ENCODE measurements at places on chromosomes 1 and 21.

- DNase-seq, result no peak
Measured at GRCh38 chr1:168261390-168261789, 19.3 kb upstream of the TBX19 start.

GRCh38 chr1:235597867-235598553, 51.6 kb downstream of the GNG4 start:
- no peak for DNase-seq

DNA sequence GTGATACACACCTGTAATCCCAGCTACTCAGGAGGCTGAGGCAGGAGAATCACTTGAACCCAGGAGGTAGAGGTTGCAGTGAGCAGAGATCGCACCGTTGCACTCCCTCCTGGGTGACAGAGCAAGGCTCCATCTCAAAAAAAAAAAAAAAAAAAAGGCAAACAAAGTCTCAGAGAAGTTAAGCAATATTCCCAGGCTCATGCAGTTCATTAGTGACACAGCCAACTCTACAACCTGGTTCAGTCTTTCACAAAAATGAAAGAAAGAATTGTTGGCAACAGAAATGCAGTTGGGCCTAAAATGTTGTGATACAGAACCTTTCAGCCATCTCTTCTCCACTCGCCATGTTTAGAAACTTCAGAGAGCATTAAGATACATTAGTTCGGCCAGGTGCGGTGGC, 242.1 kb downstream of the LTN1 start:
- no peak for DNase-seq

DNA sequence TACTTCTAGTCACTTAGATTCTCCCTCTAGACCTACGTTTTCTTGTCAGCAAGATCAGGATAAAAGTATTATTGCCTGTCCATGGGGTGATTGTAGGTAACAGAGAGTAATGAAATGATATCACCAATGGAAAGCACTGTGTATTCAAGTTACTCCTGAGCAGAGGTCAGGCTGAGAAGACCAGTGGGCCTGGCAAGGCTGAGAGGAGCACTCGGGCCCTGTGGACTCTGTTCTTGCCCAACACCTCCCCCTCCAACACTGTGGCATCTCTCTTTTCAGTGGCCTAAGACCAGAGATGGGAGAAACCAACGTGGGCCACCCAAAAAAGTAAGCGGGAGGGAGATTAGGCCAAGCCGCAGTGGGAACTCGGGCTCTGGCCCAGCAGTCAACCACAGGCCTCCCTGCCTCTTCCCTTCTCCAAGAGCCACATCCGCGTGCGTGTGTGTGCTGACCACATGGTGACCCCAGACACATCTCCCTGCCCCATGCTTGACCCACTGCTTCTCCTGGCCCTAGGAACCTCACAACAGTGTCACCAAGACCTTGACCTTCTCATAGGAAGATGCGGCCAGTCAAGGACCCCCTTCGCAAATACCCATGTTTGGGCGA, 12.3 kb downstream of the RORC start:
- DNase-seq, result no peak

DNA sequence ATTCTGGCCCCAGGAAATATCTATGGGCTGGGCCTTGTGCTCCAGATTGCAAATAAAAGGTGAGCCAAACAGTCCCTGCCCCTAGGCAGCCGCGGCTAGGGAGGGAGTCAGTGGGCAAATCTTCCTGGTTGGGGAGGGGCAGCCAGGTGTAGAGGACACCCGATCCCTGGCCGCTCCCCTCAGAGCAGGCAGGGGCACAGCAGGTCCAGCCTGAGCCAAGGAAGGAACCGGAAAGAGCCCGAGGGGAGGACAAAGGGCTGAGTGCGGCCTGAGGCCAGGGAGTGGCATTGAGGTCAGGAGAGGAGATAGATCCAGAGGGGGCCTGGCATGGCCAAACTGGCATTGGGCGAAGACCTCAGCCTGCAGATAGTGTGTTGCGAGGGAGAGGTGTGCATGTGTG, 36.6 kb upstream of the ARF1 start:
- no peak for DNase-seq

GRCh38 chr1:225426395-225427234, 1.2 kb downstream of the LBR start:
- DNase-seq, result peak; percentile 41

GRCh38 chr1:213376862-213377372, 325.9 kb downstream of the RPS6KC1 start:
- DNase-seq, result no peak

- no peak for DNase-seq
Measured at GRCh38 chr1:19606817-19607642, 37.1 kb upstream of the NBL1 start.

GRCh38 chr1:198079432-198079951, 77.3 kb upstream of the NEK7 start:
- DNase-seq, result no peak

GRCh38 chr1:68230484-68230802, 1.9 kb downstream of the WLS start:
- DNase-seq, result no peak

DNA sequence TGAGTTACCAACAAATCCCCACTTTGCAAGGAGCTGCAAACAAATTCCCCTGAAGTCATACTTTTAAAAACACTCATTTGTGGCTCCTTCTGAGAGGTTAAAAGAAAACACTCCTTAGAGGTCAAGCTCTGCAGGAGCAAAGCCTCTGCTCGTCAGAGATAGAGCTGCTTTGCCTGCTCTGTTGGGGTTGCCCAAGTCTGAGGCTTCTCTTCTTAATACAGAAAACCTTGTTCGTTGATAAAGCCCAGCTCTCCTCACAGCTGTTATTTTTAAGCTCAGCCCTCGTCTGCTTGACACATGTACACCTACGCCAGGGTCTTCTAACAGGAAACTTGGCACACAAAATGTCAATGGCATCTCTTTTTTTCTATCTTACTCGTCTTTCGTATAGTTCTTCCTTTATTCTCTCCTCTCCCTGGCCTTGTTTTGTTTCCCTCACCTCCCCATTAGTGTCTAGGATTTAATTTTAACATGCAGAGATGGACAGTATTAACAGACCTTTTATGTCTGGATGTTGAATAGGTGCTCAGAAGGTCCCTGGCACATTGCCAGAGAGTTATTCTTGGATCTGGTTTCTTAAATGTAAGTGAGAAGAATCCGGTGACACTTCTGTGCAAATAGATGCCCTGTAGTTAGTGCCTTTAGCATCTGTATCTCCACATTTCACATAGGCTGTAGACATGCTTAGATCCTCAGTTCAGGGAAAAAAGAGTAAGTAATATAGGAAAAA, 86.0 kb downstream of the LRRC53 start:
- no peak for DNase-seq

DNA sequence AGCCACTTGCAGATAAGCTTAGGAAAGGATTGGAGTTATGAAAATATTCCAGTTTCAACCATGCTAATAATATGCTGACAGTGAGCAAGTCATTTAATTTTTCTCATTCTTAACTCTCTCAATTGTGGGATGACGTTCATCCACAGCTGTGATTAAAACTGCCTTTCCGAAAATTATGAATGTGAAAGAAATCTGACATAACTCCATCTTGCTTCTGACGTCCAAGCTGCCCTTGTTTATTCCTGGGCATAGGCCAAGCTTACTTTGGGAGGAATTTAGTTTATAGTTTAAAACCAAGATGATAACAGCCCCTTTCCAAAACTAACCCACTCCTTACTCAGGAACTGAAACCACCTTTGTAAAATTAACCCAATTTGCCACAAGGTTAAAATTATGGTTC, 11.0 kb upstream of the RGS18 start:
- DNase-seq, result no peak

- no peak for DNase-seq
Measured at GRCh38 chr1:170685166-170685565, 21.2 kb downstream of the PRRX1 start.

- no peak for DNase-seq
Measured at GRCh38 chr1:247335882-247336281, 4.2 kb upstream of the ZNF496 start.

DNA sequence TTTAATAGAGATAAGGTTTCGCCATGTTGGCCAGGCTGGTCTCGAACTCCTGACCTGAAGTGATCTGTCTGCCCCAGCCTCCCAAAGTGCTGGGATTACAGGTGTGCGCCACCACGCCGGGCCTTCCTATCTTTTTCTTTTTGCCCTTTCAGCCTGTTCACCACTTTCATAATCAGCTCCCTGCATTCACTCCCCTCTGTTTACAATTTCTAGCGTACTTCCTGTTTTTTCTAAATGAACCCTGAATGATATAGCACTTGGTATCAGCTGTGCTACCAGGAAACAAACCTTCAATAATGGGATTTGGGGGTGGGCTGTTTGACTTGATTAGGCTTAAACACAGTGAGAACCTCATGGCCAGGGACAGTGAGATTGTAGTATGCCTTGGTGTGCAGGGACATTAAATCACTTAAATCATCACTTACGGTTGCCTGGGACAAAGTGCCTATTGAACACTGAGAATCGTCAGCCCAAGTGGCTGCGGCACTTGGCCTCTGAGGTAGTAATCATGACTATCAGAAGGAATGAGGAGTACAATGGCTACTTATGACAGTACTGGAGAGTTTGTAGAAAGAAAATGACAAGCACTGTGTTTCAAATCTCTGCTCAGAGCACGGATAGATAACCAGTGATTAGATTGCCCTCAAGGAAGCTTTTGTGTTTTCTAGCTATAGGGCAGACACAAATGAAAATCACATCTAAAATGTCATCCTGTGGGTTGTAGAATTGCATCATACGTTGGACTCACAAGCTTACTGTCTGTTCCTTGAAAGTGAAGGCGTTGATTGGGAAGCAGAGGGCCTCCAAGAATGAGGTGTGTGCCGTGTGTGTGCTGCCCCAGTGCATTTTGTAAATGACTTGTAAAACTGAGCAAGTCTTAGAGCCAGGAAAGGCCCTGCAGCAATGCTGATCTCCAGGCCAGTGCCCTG, 661.8 kb downstream of the MATN1 start:
- DNase-seq, result no peak

GRCh38 chr21:44858791-44859190, 14.7 kb downstream of the PTTG1IP start:
- no peak for DNase-seq

DNA sequence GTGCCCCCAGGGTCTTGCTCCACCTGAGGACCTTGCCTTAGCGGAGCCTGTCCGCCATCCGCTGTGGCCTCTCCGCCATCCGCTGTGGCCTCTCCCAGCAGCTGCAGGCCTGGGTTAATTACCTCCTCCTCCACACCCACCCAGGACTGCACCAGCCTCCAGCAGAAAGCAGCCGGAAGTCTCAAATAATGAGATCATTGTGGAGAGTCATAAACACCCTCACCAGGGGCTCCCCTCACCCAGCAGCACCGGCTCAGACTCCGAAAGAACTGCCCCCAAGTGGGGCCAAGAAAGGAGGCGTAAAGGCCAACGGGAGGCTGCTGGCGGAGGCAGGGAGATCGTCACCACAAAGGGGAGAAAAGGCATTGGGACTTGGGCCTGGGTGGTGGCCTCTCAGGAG, 10.7 kb upstream of the GPR153 start:
- no peak for DNase-seq

GRCh38 chr21:25560271-25560685, 47.0 kb downstream of the MRPL39 start:
- DNase-seq, result no peak

GRCh38 chr21:23541571-23541970, 2065.7 kb downstream of the MRPL39 start:
- DNase-seq, result no peak

- DNase-seq, result no peak
Measured at GRCh38 chr1:70227439-70227838, 6.3 kb downstream of the SRSF11 start.

GRCh38 chr1:160244209-160244608, 18.1 kb downstream of the DCAF8 start:
- no peak for DNase-seq
